Subcutaneous preadipocyte (primary cell): ENCODE measurements at places on chromosomes 11 and 22. TPM values are rescaled to one million over a fixed set of nuclear protein-coding genes. Genes with fewer than 3 reads are reported as not detected.

ANO9 gene
- total RNA-seq, result under 0.01 TPM in 1 of 2 replicates, not detected in the other

ZNF280B gene
- total RNA-seq, result 0.73 and 0.98 TPM in 2 replicates

SLC25A22 gene
- 16.5 and 25.6 TPM in 2 replicates for total RNA-seq

EML3 gene
- total RNA-seq, result 22.0 and 25.6 TPM in 2 replicates

GGTLC3 gene
- not detected in 2 replicates for total RNA-seq

CHRNA10 gene
- 1.5 and 1.6 TPM in 2 replicates for total RNA-seq

ZDHHC24 gene
- 8.8 and 12.9 TPM in 2 replicates for total RNA-seq

SMDT1 gene
- total RNA-seq, result 2.9 and 4.1 TPM in 2 replicates

RRM1 gene
- total RNA-seq, result 117 and 167 TPM in 2 replicates

OR5P2 gene
- total RNA-seq, result not detected in 2 replicates

APOL3 gene
- total RNA-seq, result 14.1 and 29.0 TPM in 2 replicates

OR56A1 gene
- not detected in 2 replicates for total RNA-seq

DNAJB7 gene
- not detected in 2 replicates for total RNA-seq

SYT9 gene
- total RNA-seq, result under 0.01 TPM in 1 of 2 replicates, not detected in the other

TMEM138 gene
- total RNA-seq, result 23.1 and 25.6 TPM in 2 replicates

MPPED2 gene
- not detected in 2 replicates for total RNA-seq

STK33 gene
- under 0.01 and 0.20 TPM in 2 replicates for total RNA-seq
